Body of pancreas (tissue), 4 donors: ENCODE measurements at places on chromosomes 16 and 17.

GRCh38 chr17:73118139-73118538 is 25.7 kb upstream of the SLC39A11 start:
- no peak overlapping the region for H3K4me3 ChIP-seq
- H3K27me3 ChIP-seq, result no peaks in the 10 kb centered on the region
- no peaks in the 10 kb centered on the region for H3K36me3 ChIP-seq
- DNase-seq, result no peak
- no peaks in the 10 kb centered on the region for H3K4me1 ChIP-seq

- DNase-seq, result no peak
- peaks cover 4% of the 10 kb centered on the region for H3K36me3 ChIP-seq
- H3K27me3 ChIP-seq, result no peaks in the 10 kb centered on the region
- peaks cover 16% of the 10 kb centered on the region for H3K4me1 ChIP-seq
Measured at GRCh38 chr17:4856937-4857314, 23.8 kb downstream of the MINK1 start.

DNA sequence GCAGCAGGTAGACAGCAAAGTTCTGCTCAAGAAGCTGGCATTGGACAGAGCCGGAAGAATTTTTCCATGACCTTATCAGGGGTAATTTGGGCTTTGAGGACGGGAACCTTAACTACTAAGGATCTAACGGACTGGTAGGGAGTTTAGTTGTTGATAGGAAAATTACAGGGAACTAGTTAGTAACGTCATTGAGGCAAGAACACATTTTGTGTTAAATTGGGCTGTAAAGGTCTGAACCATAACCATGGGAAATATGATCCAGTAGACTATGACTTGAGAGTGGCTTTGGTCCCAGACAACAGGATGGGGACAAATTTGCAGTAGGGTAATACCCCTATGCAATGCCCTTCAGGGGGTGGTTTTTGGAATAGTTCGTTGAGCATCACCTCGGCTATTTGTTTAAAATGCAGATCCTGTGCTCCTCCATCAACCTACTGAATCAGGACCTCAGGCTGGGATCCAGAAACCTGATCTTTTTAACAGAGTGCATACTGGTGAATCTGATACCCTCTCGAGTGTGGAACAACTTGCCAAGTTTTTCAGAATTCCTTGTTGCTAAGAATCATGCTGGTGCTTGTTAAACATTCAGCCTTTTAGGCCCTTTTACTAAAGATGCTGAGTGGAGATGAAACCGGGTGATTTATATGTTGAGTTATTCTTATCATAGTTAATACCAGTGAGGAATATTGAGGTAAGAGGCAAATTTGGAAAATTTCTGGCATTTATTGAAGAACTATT is 255.1 kb downstream of the MAP2K6 start:
- H3K36me3 ChIP-seq, result no peaks in the 10 kb centered on the region
- H3K27ac ChIP-seq, result no peak overlapping the region
- no peaks in the 10 kb centered on the region for H3K4me1 ChIP-seq
- no peak for DNase-seq
- no peak overlapping the region for H3K4me3 ChIP-seq

GRCh38 chr16:84947022-84947421 is 64.3 kb downstream of the ZDHHC7 start:
- no peaks in the 10 kb centered on the region for H3K36me3 ChIP-seq
- no peaks in the 10 kb centered on the region for H3K27me3 ChIP-seq
- DNase-seq, result peak; percentile 33
- peaks cover 3% of the 10 kb centered on the region for H3K4me1 ChIP-seq
- no peak overlapping the region for H3K4me3 ChIP-seq

- no peaks in the 10 kb centered on the region for H3K27me3 ChIP-seq
- H3K27ac ChIP-seq, result no peak overlapping the region
- DNase-seq, result no peak
- H3K4me3 ChIP-seq, result no peak overlapping the region
- H3K4me1 ChIP-seq, result no peaks in the 10 kb centered on the region
- H3K36me3 ChIP-seq, result no peaks in the 10 kb centered on the region
Measured at GRCh38 chr16:6177616-6178180, 1080.1 kb upstream of the EEF2KMT start.

- no peak overlapping the region for H3K4me3 ChIP-seq
- no peak overlapping the region for H3K27ac ChIP-seq
- DNase-seq, result no peak
- H3K27me3 ChIP-seq, result no peaks in the 10 kb centered on the region
- peaks cover 6% of the 10 kb centered on the region for H3K36me3 ChIP-seq
- H3K4me1 ChIP-seq, result peaks cover 46% of the 10 kb centered on the region
Measured at GRCh38 chr16:4266372-4266771, 6.5 kb downstream of the TFAP4 start.

GRCh38 chr16:12546918-12547607 is 256.6 kb downstream of the CPPED1 start:
- no peak overlapping the region for H3K27ac ChIP-seq
- no peaks in the 10 kb centered on the region for H3K27me3 ChIP-seq
- no peaks in the 10 kb centered on the region for H3K36me3 ChIP-seq
- H3K4me3 ChIP-seq, result no peak overlapping the region
- H3K4me1 ChIP-seq, result no peaks in the 10 kb centered on the region

GRCh38 chr17:76586741-76587487 is 1.3 kb upstream of the ST6GALNAC2 start:
- DNase-seq, result no peak
- no peaks in the 10 kb centered on the region for H3K36me3 ChIP-seq
- no peak overlapping the region for H3K27ac ChIP-seq
- H3K4me1 ChIP-seq, result peaks cover 24% of the 10 kb centered on the region
- no peak overlapping the region for H3K4me3 ChIP-seq

GRCh38 chr17:72111336-72111923 is 9.4 kb upstream of the SOX9 start:
- H3K27ac ChIP-seq, result no peak overlapping the region
- no peak overlapping the region for H3K4me3 ChIP-seq
- no peak for DNase-seq

- no peaks in the 10 kb centered on the region for H3K27me3 ChIP-seq
- no peak overlapping the region for H3K27ac ChIP-seq
- peaks cover 23% of the 10 kb centered on the region for H3K4me1 ChIP-seq
Measured at GRCh38 chr17:10117581-10118001, 80.8 kb downstream of the GAS7 start.

- no peak overlapping the region for H3K27ac ChIP-seq
- H3K4me3 ChIP-seq, result no peak overlapping the region
- H3K36me3 ChIP-seq, result no peaks in the 10 kb centered on the region
- H3K27me3 ChIP-seq, result no peaks in the 10 kb centered on the region
Measured at GRCh38 chr17:4472286-4472685, 26.4 kb upstream of the SPNS2 start.

DNA sequence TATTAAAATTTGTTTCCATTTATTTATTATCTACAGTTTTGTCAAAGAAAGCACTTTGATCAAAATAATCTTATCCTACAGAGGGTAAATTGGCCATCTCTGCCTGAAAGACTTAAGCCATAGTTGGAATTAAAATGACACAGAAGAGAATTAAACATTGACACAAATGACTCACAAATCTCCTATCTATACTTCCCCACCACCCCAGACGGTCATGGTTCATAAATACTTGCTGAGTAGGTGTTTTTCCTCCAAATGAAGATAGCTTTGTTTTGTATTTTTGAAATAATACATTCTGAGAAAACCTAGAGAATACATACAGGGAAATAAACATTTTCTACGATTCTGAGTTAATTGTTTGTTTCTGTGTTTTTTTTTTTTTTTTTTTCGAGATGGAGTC is 142.8 kb downstream of the MAP2K6 start:
- H3K27me3 ChIP-seq, result no peaks in the 10 kb centered on the region
- H3K36me3 ChIP-seq, result no peaks in the 10 kb centered on the region
- DNase-seq, result no peak
- H3K4me1 ChIP-seq, result no peaks in the 10 kb centered on the region
- no peak overlapping the region for H3K4me3 ChIP-seq

DNA sequence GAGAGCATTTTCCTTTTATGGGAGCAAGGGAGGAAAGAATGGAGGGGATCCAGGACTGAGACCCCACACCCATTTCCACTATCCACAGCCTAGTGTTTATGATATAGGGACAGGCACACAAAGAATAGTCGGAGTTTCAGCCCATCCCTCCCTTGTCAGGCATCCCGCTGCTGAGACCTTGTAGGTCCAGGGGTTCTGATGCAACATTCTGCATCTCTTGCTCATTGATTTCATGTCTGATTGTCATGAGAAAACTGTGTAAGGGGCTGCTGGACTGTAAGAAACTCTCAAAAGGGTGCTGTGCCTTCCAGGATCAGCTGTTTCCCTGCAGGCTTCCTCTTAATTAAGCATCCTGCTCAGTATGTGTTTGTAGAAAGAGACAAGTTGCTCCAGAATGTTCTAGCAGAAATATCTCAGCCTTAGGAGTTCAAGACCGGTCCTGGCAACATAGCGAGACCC is 5.3 kb upstream of the POLR3E start:
- H3K27me3 ChIP-seq, result no peaks in the 10 kb centered on the region
- DNase-seq, result no peak
- peaks cover 7% of the 10 kb centered on the region for H3K4me1 ChIP-seq
- no peak overlapping the region for H3K27ac ChIP-seq

GRCh38 chr17:74542166-74542565 is 3.7 kb downstream of the CD300C start:
- DNase-seq, result no peak
- H3K4me3 ChIP-seq, result no peak overlapping the region
- no peaks in the 10 kb centered on the region for H3K4me1 ChIP-seq
- no peaks in the 10 kb centered on the region for H3K36me3 ChIP-seq
- no peaks in the 10 kb centered on the region for H3K27me3 ChIP-seq

DNA sequence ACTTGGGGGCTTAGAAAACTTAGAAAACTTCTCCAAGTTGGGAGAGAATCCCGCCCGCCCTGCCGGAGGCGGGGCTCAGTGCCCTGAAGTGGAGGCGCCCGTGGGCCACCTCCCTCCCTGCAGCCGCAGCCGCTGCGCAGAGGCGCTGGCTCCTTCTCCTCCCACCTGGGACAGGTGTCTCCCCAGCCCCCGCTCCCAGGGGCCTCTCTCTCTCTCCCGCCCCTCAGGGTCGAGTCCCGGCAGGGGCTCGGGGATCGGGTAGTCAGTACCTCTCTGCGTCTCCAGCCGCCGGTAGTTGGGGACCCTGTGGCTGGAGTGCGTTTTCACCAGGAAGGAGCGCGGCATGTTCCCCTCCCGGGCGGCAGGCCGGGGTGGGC is 257 bp downstream of the SNAI3 start:
- no peaks in the 10 kb centered on the region for H3K36me3 ChIP-seq
- H3K4me1 ChIP-seq, result peaks cover 40% of the 10 kb centered on the region
- DNase-seq, result peak; percentile 59
- no peaks in the 10 kb centered on the region for H3K27me3 ChIP-seq

- peak overlapping the region; percentile 49 for H3K27ac ChIP-seq
- peak; percentile 21 for DNase-seq
- H3K4me1 ChIP-seq, result peaks cover 83% of the 10 kb centered on the region
- no peaks in the 10 kb centered on the region for H3K27me3 ChIP-seq
- no peaks in the 10 kb centered on the region for H3K36me3 ChIP-seq
- no peak overlapping the region for H3K4me3 ChIP-seq
Measured at GRCh38 chr16:85631802-85632393, 18.8 kb downstream of the GSE1 start.

- no peak overlapping the region for H3K4me3 ChIP-seq
- no peaks in the 10 kb centered on the region for H3K36me3 ChIP-seq
- no peaks in the 10 kb centered on the region for H3K27me3 ChIP-seq
Measured at GRCh38 chr16:78641433-78641832, 542.0 kb downstream of the WWOX start.

DNA sequence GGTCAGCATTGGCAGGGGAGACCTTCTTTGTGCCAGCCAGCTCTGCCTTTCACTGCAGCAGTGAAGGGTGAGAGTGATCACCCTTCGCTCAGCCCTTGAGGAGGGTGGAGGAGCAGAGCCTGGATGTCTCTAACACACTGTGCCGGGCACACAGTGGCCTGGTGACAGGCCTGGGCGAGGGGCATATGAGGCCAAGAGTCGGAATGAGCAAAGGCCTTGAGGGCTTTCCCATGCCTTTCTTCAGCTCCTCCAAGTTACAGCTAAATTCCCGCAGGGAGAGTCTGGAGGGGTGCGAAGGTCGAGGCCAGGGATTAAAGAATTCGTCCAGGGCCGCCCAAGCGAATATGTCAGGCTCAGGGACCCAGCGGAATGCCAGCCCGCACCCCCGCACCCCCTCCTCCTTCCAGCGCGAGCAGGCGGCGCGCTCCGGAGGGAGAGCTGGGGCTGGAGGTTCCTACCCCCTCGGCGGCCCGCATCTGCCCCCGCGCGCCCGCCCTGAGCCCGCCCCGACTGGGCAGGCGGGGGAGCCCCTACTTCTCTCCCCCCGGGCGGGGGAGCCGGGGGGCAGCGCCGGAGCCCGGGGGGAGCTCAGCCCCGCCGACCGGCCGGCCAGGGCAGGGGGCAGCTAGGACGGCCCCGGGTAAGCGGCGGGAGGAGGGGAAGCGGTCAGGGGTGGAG is at the start of gene RASL10B:
TSS of gene RASL10B (plus strand) at position 401 of the 678 bp plus-strand sequence. CDS start 3,546 bp downstream, outside the sequence.
- peak; percentile 78 for DNase-seq
- H3K36me3 ChIP-seq, result no peaks in the 10 kb centered on the region
- H3K4me1 ChIP-seq, result peaks cover 31% of the 10 kb centered on the region
- peak within 1 kb of the TSS; percentile 72 for H3K4me3 ChIP-seq
- no peaks in the 10 kb centered on the region for H3K27me3 ChIP-seq

- no peak overlapping the region for H3K27ac ChIP-seq
- no peaks in the 10 kb centered on the region for H3K4me1 ChIP-seq
- no peaks in the 10 kb centered on the region for H3K27me3 ChIP-seq
- H3K4me3 ChIP-seq, result no peak overlapping the region
Measured at GRCh38 chr16:81861503-81861902, 82.4 kb downstream of the PLCG2 start.
